ENCODE measurements at places on chromosomes 11 and 22.

GRCh38 chr11:370070-370941 lies 1.0 kb downstream of the B4GALNT4 start:
- H3K27ac ChIP-seq = no peak overlapping the region
- peaks cover 24% of the 10 kb centered on the region for H3K27me3 ChIP-seq
- H3K4me1 ChIP-seq = peaks cover 11% of the 10 kb centered on the region
- no peaks in the 10 kb centered on the region for H3K36me3 ChIP-seq
- no peak overlapping the region for H3K4me3 ChIP-seq

GRCh38 chr11:27230192-27230572 lies 132.8 kb downstream of the CCDC34 start:
- no peaks in the 10 kb centered on the region for H3K27me3 ChIP-seq
- no peaks in the 10 kb centered on the region for H3K36me3 ChIP-seq
- DNase-seq = no peak
- no peak overlapping the region for H3K27ac ChIP-seq
- no peaks in the 10 kb centered on the region for H3K4me1 ChIP-seq
- H3K4me3 ChIP-seq = no peak overlapping the region

- H3K27ac ChIP-seq = no peak overlapping the region
- H3K27me3 ChIP-seq = no peaks in the 10 kb centered on the region
- no peak overlapping the region for H3K4me3 ChIP-seq
- H3K36me3 ChIP-seq = no peaks in the 10 kb centered on the region
- no peaks in the 10 kb centered on the region for H3K4me1 ChIP-seq
Observed at GRCh38 chr11:7909585-7910285, 21.3 kb downstream of the OR10A6 start.

- no peak for DNase-seq
- H3K4me3 ChIP-seq = no peak overlapping the region
- H3K27ac ChIP-seq = no peak overlapping the region
- peaks cover 5% of the 10 kb centered on the region for H3K4me1 ChIP-seq
- H3K27me3 ChIP-seq = no peaks in the 10 kb centered on the region
Observed at GRCh38 chr22:25002241-25002985, 49.9 kb downstream of the KIAA1671 start.

DNA sequence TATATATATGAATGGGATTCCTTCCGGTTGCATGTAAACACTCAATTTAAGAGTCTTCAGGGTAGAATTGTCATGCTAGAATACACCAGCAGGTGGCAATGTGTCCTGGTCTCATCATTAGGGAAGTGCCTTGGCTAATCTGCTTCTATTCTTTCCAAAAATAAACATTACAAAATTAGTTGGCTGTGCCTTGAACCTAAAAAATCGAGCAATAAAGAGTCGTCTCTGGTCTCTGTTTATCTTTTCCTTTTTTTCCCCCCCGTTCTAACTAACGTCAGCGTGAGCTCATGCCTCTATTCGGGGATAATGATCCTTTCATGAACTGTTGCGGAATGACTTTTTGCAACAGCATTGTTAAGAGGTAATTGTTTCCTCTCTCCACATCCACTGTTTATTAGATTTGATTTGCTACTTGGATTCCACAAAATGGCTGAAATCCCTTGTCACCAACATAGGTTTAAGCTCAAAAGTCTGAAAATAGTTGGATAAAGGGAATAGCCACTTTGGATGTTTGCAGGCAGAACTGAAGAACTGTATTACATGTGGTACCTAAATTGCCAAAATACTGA lies 1.2 kb upstream of the ARHGEF12 start:
- no peak for DNase-seq
- H3K4me3 ChIP-seq = peak overlapping the region; percentile 37
- peaks cover 24% of the 10 kb centered on the region for H3K27me3 ChIP-seq
- peaks cover 25% of the 10 kb centered on the region for H3K4me1 ChIP-seq
- H3K36me3 ChIP-seq = no peaks in the 10 kb centered on the region
- H3K27ac ChIP-seq = no peak overlapping the region

DNA sequence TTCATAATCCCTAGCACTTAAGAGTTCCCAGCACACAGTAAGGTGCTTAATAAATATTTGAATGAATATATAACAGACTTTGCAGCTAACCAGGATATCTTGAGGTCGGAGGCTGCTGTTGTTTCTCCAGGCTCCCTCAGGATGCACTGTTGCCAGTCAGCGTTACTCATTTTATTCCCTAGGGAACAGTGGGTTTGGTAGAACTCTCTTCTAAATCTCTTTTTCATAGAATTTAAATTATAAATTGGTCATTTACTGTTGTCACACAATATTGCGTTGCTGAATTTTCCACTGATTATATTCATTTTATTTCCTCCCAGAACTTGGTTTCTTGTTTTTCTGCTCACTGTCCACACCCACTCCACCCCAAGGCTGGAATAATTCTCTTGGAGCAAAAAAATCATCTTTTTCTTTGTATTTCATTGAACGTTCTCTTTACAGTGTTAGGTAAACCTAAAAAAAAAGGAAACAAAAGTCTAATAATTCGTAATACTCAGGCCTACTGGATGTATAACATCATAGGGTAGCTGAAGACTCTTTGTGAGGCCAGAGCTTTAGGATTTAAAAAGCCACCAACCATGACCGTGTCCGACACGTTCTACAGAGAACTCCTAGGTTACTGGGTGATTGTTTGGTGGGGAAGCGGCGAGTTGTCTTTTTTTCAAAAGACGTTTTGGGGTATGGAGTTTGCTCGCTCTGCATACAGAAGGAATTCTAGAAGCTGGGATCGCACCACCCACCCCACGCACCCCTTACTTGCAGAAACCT lies 766 bp upstream of the CAPRIN1 start:
- no peaks in the 10 kb centered on the region for H3K36me3 ChIP-seq
- peaks cover 26% of the 10 kb centered on the region for H3K4me1 ChIP-seq
- H3K4me3 ChIP-seq = peak overlapping the region; percentile 56

DNA sequence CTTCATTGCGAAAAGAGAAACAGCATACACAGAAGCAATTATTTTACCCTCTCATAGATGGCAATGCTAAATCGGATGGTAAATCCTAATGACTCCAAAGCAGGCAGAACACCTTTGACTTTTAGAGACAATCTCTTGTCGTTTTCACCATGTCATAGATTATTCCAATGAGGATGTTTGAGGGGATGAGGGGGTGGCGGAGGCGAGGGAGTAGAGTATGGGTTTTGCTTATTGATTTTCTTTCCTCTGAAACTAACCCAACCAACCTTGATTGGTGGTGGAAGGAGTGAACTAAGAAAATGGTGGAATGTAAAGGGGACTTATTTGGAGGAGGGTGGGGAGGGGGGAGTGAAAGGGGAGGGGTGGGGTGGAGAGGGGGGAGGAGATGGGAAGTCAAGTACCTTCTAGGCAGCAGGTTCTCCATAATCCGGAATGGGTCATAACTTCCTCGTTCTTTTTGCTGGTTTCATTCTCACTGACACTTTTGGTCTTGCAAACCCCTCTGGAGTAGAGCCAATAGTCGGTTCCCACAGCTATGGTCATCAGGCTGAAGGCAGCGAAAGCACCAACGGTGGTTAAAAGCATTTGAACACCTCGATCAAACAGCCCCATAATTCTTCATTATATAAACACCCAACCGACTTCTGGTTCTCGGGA lies 1.5 kb downstream of the CACNG2 start:
- H3K36me3 ChIP-seq = no peaks in the 10 kb centered on the region
- no peak for DNase-seq
- H3K27ac ChIP-seq = no peak overlapping the region
- no peak overlapping the region for H3K4me3 ChIP-seq

- no peaks in the 10 kb centered on the region for H3K27me3 ChIP-seq
- peaks cover 5% of the 10 kb centered on the region for H3K4me1 ChIP-seq
- H3K4me3 ChIP-seq = no peak overlapping the region
- no peak for DNase-seq
- no peaks in the 10 kb centered on the region for H3K36me3 ChIP-seq
Observed at GRCh38 chr22:38062791-38063190, 5.6 kb downstream of the PICK1 start.

DNA sequence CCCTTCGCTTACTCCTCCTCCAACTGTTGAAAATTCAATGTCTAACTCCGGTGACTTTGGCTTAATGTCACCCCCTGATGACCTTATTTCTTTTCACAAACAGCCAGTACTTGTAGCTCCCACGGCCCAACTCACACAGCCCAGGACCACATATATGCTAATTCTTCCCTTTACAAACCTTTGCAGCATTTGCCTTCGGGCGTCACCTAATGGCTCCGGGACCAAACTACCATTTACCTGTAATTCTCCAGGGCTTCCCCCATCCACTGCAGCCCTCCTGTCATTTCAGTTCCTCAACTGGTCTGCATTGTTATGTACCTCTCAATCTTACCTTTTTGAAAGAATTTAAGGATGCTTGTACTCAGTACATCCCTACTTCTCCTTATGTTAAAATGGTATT lies 29.8 kb upstream of the OR56B4 start:
- H3K27me3 ChIP-seq = no peaks in the 10 kb centered on the region
- H3K4me1 ChIP-seq = no peaks in the 10 kb centered on the region
- no peaks in the 10 kb centered on the region for H3K36me3 ChIP-seq
- H3K27ac ChIP-seq = no peak overlapping the region

- DNase-seq = no peak
- H3K36me3 ChIP-seq = no peaks in the 10 kb centered on the region
Observed at GRCh38 chr11:80686889-80687288, 1246.1 kb upstream of the TENM4 start.

DNA sequence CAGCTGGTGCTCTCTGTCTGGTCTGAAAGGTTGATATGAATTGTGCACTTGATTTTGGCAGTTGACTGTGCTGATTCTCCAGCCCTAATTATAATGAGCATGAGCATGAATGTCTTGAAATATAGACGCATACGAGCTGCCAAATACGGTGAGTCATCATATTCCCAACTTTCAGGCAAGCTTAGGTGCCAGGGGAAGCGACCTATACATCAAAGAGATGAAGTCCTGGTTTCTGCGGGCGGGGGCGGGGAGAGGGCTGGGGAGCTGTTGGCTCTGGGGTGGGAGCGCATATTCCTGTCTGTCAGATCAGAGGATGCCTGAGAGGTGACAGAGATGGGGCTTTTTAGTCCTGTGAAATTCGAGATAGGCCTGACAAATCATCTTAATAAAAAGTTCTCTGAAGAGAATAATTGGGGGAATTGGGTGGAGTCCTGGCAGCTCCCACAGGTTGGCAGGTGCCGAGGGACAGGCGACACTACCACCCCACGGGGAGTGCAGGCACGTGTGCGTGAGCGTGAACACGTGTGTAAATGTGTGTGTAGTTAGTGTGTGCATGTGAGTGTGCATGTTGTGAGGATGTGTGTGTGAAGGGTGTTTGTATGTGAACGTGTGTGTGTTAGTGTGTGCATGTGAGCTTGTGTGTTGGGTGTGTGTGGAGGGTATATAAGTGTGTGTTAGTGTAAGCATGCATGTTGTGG lies 865.3 kb downstream of the TBC1D22A start:
- H3K27ac ChIP-seq = no peak overlapping the region
- DNase-seq = no peak
- H3K36me3 ChIP-seq = no peaks in the 10 kb centered on the region
- H3K4me1 ChIP-seq = no peaks in the 10 kb centered on the region
- no peaks in the 10 kb centered on the region for H3K27me3 ChIP-seq

DNA sequence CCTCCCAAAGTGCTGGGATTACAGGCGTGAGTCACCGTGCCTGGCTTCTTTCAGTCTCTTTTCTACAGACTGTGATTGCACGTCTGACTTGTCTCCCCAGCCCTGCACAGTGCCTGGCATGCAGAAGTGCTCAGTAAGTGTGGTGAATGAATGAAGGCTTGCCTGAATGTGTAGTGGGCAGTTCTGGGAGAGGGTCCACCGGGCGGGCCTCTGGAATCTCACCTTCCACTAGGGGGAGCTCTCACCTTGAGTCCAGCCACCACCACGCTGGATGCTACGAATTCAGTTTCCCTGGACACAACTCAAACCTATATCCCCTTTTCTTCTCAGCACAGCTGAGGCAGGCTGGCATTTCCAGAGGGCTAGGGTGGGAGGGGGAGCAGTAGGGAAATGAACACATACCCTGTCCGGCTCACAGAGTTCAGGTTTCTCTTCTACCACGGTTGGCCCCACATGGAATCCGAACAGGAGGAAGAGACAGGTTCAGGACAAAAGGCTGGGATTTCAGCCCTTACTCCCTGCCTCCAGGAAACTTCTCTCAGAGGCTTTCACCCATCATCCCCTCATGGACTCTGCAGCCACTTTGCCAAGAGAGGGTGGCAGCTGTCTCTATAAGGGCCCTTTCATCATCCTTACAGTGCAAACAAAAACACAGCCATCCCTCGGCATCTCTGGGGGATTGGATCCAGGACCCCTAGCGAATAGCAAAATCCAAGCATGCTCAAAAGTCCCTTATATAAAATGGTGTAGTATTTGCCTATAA lies 86.8 kb downstream of the NECTIN1 start:
- H3K27me3 ChIP-seq = no peaks in the 10 kb centered on the region
- no peak overlapping the region for H3K4me3 ChIP-seq
- no peaks in the 10 kb centered on the region for H3K36me3 ChIP-seq
- no peak overlapping the region for H3K27ac ChIP-seq

GRCh38 chr11:20592741-20593140 lies 6.7 kb upstream of the SLC6A5 start:
- peaks cover 11% of the 10 kb centered on the region for H3K27me3 ChIP-seq
- DNase-seq = no peak
- no peak overlapping the region for H3K27ac ChIP-seq
- no peaks in the 10 kb centered on the region for H3K36me3 ChIP-seq

DNA sequence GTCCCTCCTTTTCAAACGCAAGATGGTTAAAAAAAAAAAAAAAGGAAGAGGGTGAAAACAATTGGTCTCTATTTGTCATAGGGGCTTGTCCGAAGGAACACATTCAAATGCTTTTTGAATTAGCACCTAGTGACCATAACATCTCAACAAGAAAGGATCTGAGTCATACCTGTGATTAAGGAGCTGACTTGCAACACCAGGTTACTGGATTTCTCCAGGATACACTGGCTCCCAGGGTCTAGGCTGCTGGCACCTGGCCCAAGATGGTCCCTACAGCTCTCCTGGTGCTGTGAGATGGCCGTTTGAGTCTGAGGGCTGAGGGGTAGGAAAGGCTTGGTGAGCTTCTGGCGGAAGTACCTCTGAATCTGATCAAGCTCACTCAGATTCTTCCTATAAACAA lies 28.4 kb upstream of the UCP3 start:
- no peak overlapping the region for H3K27ac ChIP-seq
- H3K36me3 ChIP-seq = peaks cover 29% of the 10 kb centered on the region
- no peak overlapping the region for H3K4me3 ChIP-seq

GRCh38 chr22:25848954-25849353 lies 107.0 kb downstream of the MYO18B start:
- no peak overlapping the region for H3K4me3 ChIP-seq
- H3K4me1 ChIP-seq = no peaks in the 10 kb centered on the region
- H3K36me3 ChIP-seq = no peaks in the 10 kb centered on the region
- H3K27me3 ChIP-seq = no peaks in the 10 kb centered on the region
